Activated T-cell treated with anti-CD3 and anti-CD28 coated beads for 24 hours (primary cell): ENCODE measurements at places on chromosomes 2 and 18.

DNA sequence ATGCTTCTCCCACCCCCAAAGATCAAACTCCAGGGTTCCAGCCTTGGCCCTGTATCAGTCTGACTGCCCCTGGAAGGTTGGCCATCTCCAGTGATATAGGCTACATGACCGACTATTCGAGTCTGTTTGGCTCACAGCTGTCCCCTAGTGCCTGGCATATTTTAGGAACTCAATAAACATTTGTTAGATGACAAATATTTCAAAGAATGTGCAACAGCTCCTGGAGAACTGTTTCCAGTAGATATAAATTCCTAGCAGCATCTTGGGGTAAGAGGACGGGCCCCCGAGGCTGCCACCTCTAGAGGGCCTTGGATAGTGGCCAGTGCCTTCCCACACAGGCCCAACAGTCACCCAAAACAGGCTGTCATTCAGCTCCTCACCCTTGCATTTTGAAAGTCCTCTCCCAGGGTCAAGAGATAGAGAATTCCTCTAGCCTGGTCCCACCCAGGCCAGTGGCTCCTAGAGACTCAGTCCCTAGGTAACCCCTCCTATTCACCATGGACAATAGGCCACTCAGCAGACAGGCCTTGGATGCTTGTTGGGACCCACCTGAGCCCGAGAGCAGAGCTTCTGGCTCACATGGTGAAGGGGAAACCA is 45.1 kb upstream of the ATP6V1B1 start:
- no peak for DNase-seq

GRCh38 chr18:48270929-48271328 is 138.3 kb downstream of the ZBTB7C start:
- DNase-seq = no peak

GRCh38 chr2:9707611-9708160 is 76.9 kb upstream of the YWHAQ start:
- no peak for DNase-seq

GRCh38 chr2:1788478-1788959 is 44.2 kb upstream of the PXDN start:
- no peak for DNase-seq

GRCh38 chr2:2650608-2651375 is 319.7 kb upstream of the MYT1L start:
- no peak for DNase-seq

DNA sequence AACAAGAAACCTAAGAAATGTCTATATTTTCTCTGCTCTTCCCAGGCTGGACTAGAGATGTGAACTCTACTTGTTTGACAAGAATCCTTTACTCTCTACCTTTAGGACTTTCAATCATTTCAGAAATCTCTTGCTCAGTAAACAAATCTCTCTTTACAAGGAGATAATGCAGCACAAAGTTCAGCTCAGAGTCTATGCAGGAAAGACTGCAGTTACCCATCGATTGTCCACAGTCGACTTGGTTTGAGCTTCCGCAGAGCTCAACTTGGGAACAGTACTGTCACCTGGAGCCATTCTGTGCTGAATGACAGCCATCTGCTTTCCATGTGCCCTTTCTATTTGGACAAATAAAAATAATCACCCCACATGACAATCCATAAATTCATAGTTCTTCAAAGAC is 259.7 kb upstream of the STON1 start:
- DNase-seq = no peak

- DNase-seq = no peak
Observed at GRCh38 chr2:29114586-29114945, 649 bp upstream of the CLIP4 start.

GRCh38 chr2:139170406-139170805 is 390.2 kb upstream of the NXPH2 start:
- DNase-seq = no peak

- no peak for DNase-seq
Observed at GRCh38 chr2:217741381-217741955, 261.3 kb downstream of the TNS1 start.

DNA sequence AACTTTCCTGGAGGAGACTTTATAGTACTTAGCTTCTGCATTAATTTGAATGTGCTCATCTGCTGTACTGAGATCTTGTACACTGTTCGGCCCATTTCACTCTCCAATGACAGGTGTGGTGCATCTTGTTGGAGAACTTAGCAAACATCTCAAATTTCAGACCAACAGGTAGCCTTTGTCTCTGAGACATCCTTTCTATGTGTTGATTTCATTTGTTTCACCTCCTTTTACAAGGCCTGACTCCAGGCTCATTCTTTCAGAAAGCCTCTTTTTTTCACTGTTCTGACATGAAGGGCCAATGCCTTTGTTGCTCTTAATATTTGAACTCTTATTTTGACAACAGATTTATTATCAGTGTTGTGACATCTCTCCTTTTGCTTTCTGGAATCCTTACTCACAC is 271.8 kb upstream of the FANCL start:
- DNase-seq = no peak

DNA sequence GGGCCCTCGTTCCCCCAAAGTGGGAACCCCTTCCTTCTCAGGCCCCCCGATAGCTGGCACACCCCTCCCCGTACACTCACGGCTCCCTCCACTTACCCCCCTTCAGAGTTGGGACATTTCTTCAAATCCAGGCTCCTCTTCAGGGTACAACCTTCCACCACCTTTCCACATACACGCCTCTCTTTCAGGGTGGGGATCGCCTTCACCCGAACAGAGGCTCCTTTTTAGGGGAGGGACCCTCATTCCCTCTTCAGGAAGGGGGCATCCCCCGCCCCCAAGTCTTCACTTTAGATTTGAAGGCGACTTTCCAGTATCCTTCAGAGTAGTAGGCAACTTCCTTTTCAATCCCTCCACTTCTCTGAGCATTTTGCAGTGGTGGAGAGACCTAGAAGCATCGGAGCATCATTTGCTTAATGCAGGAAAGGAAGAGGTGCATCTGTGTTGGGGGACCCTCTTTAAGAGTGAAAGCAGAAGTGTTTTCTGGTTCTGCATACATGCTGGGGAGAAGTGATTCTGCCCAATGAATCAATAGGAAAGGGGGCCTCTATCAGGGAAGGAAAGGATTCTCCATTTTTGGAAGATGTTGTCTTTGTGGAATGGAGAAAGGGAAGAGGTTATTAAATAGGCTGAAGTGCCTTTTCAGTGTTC is 845 bp downstream of the EML4 start:
- no peak for DNase-seq

DNA sequence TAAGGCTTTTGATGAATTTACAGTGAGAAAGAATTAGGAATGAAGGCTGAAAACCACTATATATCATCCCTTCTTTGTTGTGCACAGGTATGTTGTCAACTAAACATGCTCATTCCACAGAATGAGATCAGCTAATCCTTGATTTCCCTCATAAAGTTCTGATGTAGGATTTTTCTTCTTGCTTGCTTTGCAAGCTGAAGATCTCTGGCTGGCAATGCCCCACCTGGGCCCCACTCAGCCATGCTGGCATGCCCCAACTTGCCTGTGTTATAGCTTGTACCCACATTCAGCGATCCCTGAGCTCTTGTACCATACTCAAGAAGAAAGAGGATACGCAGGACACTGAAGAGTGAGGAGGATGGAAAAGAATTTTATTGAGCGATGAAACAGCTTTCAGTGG is 18.0 kb upstream of the SERPINB11 start:
- DNase-seq = no peak

GRCh38 chr2:10501451-10501961 is 53.4 kb upstream of the ODC1 start:
- no peak for DNase-seq

GRCh38 chr2:112182581-112183034 is 44.4 kb downstream of the FBLN7 start:
- peak; percentile 26 for DNase-seq

DNA sequence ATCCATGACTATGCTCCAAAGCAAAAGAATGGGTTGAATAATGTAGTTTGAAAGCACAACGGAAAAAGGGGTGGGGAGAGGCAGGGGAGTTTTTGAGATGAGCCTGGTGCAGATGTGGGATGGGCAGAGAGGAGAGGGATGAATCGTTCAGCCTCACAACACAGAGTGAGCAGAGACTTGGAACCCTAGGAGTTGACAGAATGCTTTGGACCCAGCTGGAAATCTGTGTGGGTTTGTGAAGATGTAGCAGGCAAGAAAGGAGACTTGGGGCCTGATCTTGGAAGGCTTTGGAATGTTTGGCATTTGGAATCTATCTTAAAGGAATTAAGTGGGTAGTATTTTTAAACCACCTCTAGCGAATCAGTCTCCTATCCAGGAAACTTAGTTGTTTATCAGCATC is 66.0 kb upstream of the KCTD1 start:
- no peak for DNase-seq

DNA sequence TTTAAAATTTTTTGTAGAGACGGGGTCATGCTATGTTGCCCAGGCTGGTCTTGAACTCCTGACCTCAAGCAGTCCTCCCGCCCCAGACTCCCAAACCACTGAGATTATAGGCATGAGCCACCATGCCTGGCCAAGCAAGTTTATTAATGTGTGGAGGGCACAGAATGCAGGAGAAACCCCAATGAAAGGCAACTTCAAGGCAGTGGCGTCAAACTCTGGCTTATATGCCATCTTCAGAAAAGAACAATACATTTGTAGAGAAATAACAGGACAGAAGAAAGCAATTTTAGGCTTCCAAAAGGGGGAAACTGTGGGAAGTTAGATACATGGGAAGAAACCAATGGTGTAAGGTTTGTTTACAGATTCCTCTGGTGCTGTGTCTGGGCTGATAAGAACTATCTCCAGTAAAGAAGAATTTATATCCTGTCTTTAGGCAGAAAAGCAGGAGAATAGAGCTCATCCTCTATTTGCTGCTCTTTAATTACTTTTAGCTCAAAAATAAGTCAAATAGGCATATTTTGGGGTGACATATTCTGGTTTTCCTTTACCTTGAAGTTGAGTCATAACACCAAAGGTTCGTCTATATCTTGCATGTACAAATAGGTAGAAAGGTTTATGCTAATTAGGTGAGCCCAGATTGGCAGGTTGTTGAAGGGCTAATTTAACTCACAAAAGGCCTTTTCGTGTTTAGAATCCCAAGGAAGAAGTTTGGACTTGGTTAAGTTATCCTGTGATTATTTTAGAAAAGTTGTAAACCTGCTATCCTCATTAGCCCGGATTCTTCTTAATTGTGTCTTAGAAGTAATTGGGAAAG is 26.0 kb upstream of the TMEM214 start:
- DNase-seq = no peak

DNA sequence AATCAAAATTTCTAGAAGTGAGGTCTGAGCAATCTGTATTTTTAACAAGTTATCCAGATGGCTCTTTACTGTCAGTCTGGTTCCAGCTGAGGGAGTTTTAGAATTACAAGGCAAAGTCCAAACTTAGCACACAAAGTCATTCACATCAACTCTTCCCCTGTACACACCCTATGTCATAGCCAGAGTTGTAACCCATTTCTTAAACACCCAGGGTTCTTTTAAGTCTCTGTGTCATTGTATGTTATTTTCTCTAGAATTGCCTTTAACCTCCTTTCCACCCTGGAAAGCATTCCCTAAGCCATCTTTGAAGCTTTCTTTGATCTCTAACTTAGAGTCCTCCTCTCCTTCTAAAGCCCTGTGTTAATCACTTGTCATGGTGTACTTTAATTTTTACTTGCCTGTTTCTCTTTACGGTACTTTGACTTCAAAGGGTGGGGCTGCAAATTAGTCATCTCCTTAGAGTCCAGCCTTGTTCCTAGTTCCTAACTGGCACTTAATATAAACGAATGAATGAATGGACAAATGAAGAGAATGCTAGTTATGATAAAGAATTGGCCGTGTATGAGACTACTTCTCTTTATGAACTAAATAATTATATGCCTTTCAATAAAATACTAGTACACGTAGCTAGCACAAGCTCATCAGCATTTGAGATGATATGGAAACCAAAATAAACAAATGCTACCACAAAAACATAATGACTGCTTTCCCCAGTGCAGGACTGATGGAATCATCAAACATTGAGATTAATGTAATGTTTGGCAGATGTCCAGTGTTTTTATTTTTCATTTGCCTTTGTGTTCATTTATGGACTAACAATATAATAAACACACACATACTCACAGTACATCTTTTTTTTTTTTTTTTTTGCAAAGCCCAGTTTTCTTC is 11.9 kb upstream of the ACTR3 start:
- no peak for DNase-seq

DNA sequence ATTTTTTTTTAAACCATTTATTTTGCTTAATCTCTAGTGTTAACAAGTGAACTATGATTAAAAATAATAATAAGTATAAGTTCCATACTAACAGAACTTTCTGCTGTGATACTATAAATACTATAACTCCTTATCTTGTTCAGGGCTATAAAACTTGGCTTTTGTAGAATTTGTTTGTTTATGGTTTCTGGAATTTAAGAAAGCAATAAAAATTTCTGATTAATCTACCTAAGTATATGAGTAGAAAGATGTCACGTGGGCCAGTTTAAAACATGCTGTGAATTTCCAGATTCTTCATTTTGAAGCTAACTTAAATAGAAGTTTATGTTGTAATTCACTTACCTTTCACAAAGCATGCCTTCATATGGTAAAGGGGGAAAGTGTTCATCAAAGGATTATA is 1236.3 kb upstream of the ACVR2A start:
- no peak for DNase-seq

DNA sequence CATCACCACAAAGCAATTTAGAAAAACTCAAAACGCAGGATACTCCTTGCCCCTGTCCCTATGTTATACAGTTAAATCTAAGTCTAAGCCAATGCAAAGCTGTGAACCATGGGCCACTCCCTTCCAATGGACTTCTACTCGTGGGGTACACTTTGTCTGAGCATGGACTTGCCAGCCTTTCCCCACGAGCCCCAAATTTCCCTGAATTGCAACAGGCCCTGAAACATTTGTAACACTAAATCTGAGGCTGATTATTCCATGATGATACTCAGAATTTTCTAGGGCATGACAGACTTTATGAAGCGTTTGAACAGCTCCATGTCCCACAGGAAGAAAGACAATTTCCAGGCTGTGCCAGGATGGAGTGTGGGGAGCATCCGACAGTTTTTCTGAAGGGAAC is 189.6 kb downstream of the TXNL1 start:
- DNase-seq = no peak

- DNase-seq = peak; percentile 66
Observed at GRCh38 chr18:63317982-63318888, 1.3 kb downstream of the BCL2 start.

DNA sequence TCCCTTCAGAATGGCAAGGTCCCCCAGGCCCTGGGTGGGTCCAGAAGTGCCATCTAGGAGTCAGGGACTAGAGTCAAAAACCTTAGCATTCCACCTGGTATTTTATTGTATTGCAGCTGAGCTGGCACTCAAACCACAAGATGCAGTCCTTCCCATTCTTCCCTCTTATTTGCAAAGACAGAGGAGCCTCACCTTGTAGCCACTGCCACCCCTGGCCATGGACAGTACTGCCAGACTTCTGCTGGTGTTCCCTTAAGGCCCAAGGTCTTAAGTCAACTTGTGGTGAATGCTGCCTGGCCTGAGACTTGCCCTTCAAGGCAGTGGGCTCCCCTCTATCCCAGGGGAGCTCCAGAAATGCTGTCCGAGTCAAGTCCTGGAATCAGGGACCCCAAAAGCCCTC is 6.9 kb downstream of the UGT1A10 start:
- DNase-seq = no peak

GRCh38 chr2:24105816-24106215 is 17.3 kb downstream of the PFN4 start:
- DNase-seq = no peak

- no peak for DNase-seq
Observed at GRCh38 chr2:18378020-18378653, 182.3 kb downstream of the RDH14 start.

GRCh38 chr2:50125246-50125645 is 906.7 kb downstream of the NRXN1 start:
- no peak for DNase-seq
